ENCODE measurements at places on chromosomes 5 and 9.

DNA sequence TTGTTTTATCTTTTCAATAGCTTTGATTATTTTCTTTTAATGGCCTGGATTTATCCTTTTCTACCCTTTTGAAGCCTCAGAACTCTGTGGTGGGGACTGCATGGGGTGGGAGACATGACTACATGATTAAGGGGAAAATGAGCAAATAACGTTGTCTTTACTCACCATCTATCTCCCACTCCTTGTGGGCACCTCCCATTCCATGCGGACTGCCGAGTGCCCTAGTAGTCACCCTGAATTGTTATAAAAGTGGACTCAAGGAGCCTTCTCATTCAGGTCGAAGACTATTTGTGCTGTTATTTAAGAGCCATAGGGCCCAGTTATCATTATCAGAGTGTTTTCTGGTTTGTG, 281.8 kb downstream of the MLLT3 start:
- DNase-seq: no peak

GRCh38 chr5:131482617-131483016, 152.4 kb downstream of the RAPGEF6 start:
- DNase-seq: no peak

DNA sequence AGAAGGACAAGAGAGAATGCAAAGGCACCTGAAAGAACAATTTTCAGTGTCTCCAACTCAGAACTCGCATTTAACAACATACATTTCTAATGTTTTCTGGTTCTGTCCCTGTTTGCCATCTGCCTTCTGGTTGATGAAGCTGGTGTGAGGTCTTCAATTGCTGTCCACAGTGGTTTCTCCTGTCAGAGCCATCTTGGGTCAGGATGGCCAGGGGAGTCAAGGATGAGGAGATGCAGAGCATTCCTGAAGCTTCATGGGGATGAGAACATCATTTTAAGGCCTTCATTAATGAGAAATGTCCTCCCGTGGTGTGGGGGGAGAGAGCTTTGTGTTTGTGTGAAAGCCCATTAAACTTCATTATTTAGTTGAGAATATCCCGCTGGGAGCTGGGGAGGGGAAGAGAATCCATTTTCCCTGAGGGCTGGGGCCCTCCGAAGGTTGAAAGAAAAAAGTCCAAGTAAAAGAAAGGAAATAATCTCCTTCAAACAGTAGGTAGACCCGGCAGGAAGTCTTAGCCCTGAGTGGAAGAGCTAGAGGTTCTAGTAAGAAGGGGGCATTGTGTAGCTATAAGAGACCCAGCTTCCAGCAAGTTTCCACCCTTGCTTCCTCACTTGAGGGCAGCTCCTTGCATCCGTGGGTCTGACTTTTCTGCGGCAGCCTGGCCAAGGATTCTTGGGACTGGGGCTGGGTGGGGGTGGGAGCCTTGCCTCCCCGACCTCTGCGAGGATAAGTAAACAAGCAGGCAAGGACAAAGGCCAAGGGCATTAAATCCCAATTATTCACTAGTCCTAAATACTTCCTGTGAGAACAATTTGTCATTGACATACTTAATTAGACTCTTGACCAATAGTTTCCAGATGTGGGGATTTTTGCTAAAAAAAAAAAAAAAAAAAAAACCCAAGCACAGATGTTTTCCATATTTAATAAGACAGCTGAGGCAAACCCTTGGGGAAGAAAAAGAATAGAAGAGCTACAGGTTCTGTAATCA, 119.2 kb downstream of the MSX2 start:
- no peak for DNase-seq

GRCh38 chr5:155587458-155587857, 573.9 kb downstream of the KIF4B start:
- DNase-seq: no peak

Data from T-helper 2 cell treated with Interferon-gamma antibody and Interleukin-4, amounts not matched to agents 5 μg/mL and 100 μg/mL, for 36 hours (primary cell).